ENCODE measurements at places on chromosomes 1 and 21. TPM values are rescaled to one million over a fixed set of nuclear protein-coding genes. Genes with fewer than 3 reads are reported as not detected.
A peak's percentile ranks its signal among the peaks of the same experiment; 100 is the strongest.

- DNase-seq, result no peak
Measured at GRCh38 chr1:208527156-208527555, 283.0 kb upstream of the PLXNA2 start.

- DNase-seq, result no peak
Measured at GRCh38 chr1:245332085-245332484, 177.3 kb downstream of the KIF26B start.

- peak; percentile 16 for DNase-seq
Measured at GRCh38 chr1:2134621-2135307, 59.8 kb downstream of the FAAP20 start.

DNA sequence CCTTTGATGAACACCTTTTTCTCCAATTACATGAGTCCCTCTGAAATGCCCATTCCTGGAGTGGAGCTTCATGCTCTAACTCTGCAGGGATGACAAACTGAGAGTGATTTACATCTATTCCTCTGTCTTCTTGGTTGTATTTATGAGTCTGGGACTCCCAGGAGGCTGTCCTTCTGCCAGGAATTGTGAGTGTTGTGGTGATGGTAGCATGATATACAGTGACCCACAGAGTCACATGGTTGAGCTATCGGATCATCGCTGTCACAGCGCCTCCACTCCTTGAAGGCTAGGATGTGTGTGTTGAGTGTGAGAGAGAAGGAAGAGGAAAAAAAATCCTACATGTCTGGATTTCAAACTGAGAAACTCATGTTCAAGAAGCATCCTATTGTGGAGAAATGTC lies 163.4 kb upstream of the CACNA1E start:
- DNase-seq, result no peak

The SLAMF9 gene
- not detected for total RNA-seq
